Vagina (tissue), 2 donors: ENCODE measurements at places on chromosomes 12 and 14.

- no peak for DNase-seq
Observed at GRCh38 chr14:90674043-90674670, 142.1 kb downstream of the TTC7B start.

DNA sequence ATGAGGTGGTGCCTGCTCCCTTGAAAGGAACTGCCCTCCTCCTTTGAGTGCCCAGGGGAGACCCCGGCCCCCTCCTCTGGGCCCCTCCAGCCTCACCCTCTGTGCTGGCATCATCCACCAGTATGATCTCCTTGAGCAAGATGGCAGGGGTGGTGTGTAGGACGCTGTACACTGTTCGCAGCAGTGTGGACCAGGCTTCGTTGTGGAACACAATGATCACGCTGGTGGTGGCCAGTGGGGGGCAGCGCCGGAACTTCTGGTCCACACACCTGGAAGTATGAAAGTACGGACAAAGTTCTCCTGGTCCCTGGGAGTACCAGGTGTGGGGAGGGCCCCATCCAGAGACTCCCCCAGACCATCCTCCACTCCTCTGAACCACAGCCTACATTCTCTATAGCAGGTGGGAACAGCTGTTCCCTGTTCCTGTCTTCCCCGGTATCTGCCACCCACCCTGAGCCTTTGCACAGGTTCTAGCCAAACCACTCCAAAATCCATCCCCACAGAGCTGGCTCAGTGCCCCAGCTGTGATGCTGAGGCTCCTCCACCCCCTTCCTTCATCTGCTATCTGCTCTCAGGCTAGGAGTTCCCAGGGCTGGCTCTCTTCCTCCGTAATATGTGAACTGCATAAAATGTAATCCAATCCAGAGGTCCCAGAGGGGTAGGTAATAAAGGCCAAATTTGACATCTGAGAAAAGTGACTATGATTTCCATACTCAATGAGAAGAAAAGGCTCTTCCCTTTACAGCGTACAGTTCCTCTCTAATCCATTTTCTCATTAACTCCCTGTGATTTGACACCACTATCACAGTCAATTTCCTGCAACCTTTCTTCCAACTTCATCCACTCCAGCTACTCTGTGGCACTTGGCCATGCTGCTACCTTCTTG, 13.9 kb downstream of the GALNT6 start:
- DNase-seq: no peak

DNA sequence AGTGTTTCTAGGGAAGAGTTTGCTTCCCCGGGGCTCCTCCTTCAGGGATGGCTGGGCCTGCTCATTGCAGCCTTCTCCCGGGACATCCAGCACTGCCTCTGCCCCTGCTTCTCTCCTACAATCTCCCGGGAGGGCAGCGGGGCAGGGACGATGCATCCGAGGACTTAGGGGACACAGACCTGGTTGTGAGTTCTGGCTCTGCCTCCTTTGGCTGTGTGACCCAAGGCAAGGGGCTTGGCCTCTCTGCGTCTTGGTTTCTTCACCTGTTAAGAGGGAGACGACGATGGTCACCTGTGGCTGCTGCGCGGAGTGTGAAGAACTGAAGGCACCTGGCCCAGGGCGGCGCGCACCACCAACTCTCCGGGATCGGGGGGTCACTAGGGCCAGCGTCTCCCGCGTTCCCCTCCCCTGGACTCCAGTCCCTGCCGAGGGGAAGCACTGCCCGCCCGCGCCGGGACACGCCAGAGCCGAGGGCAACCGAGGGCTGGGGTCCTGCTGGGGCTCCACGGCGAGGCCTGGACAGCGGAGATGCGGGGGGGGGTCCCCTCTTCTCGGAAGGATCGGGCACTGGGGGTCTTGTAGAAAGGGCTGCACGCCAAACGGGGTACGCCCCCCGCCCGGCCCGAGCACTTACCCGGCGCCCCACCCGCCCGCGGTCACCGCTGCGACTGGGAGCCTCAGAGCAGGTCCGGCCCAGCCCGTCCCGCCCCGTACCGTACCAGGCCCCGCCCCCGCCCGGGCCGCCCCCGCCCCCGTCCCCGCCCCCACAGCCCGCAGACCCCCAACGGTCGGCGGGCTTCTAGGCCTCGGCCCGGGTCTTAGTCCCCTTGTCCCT, at the start of gene HVCN1:
Gene HVCN1 (minus strand): TSS at position 670 of the 835 bp plus-strand sequence. CDS start 5,870 bp downstream, outside the sequence.
- no peak for DNase-seq

DNA sequence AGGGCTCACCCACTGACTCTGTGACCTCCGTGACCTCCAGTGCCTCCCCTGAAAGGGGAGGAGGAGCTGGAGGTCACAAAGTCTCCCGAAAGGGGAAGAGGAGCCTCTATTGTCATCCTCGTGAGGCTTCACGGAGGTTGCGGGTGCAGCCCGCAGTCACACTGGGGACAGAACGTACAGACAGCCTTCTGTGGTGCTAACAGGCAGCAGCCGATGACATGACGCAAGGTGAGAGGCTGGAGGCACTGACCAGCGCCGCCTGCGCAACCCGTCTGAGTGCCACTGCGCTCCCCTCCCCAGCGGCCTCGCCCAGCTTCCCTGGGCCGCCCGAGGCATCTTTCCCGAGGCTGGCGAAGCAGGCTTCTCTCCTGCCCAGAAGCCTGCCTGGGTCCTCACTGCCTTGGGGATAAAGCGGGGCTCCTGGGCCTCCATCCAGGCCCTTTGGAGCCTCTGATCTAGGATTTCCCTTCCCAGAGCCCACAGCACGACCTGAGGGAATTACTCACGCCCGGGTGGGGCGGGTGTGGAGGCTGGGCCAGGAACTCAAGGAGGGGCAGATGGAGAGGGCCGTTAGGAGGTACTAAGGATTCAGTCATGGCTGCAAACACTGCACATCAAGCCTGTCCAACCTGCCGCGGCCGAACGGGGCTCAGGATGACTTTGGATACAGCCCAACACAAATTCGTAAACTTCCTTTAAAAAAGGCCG, 12.3 kb upstream of the LBHD2 start:
- DNase-seq: no peak

DNA sequence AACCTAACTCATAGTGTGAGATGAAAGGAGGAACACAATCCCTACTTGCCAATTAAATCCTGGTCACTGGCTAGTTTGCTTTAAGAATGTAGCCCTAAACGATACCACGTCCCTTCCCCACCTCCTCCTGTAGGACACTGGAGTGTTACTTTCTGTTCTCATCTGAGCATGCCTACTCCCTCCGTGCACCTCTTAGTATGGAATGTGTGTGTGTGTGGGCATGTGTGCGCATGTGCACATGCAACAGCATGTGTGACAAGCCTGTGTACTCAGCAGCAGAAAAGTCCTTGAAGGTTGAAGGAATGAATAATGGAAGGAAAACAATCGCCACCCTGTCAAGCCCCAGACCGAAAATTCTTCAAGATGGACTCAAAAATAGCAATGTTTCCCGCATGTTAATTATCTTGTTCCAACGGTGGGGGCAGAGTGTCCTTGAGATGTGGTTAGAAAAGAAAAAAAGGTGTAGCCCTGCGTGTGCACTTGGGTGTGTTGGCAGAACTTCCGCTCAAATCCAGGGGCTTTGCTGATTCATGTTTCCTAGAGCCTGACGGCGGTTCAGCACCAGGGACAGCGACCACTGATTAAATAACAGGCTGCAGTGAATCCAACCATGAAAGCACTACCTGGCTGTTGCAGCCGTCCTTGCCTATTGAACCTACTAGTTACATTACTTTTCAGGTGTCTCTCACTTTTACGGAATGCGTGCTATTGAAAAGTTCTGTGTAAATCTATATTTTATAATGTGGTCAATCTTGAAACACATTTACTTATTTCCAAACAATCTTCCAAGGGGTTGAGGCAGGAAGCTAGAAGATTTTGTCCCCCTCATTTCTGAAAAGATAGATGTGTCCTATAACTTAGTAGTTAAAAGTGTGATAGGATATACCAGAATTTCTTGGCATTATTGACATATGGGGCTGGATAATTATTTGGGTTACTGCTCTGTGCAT, 79.8 kb downstream of the SRRM4 start:
- no peak for DNase-seq

GRCh38 chr14:71970272-71970671, 38.0 kb downstream of the RGS6 start:
- DNase-seq: no peak

DNA sequence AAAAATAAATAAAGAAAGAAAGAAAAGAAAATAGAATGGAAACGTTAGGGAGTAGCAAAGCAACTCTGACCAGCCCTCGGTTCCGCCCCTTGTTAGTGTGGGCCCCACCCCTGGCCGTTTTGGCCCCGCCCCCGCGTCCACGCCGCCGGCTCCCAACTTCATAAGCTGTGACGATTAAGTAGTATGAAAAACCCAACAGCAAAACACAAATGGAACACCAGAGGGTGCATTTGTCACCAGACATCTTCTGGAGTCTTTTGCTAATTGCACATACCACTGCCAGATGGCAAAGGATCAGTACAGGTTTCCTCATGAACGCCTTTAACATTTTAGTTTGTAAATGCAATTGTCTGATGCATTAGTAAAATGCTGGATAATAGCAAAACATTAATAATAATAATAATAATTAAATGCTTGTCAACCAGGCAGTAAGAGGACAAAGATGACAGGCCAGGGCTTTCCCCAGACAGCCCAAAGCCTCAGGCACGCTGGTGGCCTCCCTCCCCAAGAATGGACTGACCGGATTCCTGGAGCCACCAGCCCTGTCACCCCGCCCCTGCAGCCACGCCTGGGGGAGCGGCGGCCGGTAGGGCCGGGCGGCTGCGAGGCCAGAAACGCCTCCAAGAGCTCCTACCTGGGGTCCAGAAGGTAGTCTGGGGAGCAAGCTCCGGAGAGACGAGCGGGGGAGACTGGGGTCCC, 23.6 kb downstream of the HSP90AA1 start:
- no peak for DNase-seq

DNA sequence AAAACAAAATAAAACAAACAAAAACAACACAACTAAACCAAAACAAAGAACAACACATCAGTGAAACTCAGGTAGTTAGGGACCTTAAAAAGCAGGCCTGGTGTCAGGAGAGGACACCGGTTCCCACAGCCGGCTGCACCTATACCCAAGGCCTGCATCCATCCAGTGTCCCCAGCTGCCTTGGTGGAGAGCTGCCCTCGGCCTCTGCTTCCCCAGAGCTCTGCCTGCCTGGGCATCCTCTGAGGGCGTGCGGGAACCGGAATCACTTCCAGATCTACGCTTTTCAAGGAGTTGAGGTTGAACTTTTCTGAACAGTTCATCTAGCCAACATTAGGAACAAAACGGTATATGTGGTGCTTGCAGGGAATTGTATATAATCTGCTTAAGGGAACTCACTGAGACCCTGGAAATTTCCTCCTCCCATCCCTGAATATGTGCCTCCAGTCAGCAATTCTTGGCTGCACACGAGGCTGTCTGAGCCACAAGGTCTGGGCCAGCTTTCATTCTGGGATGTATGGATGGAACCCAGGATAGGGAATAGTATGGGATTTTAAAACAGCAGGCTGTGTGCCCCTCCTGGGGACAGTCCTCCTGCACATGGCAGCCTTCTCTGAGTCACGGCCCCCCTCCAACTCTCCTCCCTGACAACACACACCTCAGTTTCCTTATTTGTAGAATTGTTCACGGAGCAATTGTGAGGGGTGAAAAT, 319.0 kb upstream of the RTL1 start:
- peak; percentile 55 for DNase-seq

GRCh38 chr14:64935508-64935907, 7.0 kb downstream of the GPX2 start:
- DNase-seq: no peak

- no peak for DNase-seq
Observed at GRCh38 chr14:77011245-77011644, 17.3 kb downstream of the IRF2BPL start.

DNA sequence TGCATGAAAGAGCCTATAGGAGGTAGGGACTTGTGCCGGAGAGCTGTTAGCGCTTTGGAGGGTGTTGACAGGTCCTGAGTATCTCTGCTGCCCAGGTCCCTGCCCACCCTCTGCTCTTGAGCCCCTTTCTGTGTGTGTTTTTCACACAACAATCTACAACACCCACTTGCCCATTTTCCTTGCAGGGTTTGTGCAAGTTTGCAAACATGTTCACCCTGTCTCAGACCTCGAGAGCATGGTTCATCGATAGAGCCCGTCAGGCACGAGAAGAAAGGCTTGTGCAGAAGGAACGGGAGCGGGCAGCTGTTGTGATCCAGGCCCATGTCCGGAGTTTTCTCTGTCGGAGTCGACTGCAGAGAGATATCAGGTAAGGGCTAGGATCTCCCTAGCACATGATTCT, 5.9 kb downstream of the UBE3B start:
- DNase-seq: no peak

GRCh38 chr12:25840678-25841465, 117.6 kb upstream of the RASSF8 start:
- DNase-seq: no peak

- no peak for DNase-seq
Observed at GRCh38 chr14:99659333-99659741, 14.4 kb downstream of the HHIPL1 start.

DNA sequence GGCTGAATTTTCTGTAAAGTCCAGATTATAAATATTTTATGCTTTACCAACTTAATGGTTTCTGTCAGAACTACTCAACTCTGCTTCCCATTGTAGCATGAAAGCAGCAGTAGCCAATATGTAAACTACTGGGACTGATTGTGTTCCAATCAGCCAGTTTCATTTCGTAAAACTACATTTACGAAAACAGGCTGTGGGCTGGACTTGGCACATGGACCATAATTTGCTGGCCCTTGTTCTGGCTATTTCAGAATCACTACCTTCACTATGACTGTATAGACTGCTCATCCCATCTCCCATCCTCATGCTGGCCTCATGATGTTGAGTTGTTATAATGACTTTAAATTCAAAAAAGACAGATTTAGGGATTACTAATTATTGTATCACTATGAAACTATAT, 38.7 kb downstream of the FAR2 start:
- no peak for DNase-seq

GRCh38 chr12:120488057-120488640, 7.8 kb upstream of the DYNLL1 start:
- no peak for DNase-seq

DNA sequence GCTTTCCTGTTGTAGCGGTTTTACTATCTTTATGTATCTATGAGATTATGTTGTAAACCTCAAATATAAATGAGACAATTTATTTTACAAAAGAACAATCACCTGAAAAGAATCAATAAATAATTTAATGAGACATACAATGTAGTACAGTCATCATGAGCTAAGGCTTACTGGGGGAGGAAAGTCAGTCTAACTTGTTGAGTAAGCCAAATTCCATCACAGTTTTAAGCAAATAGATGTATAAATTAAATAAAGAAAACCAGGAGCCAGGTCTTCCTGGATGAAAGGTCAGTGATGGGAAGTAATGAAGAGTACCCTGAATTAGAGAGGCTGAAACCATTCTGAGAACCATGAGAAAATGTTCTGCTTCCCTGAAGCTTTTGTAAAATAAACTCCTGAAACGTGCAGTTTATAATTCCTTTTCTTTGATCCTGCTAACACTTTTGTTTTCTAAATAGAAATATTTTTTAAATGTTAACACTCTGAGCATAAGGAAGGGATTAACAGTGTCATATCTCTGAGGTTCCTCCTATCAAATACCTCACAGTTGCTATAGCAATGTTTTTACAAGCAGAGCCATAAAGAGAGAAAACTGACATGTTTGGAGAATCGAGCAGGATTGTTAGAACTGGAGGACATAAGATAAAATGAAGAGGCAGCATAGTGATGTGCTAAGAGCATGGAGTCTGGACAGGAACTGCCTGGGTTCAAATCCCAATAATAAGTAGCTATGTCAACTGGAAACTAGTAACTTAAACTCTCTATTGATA, 444.9 kb upstream of the FOXG1 start:
- DNase-seq: no peak
